ENCODE measurements at places on chromosomes 7 and 10. TPM values are rescaled to one million over a fixed set of nuclear protein-coding genes. Genes with fewer than 3 reads are reported as not detected.
A peak's percentile ranks its signal among the peaks of the same experiment; 100 is the strongest.

GRID2IP gene
- 0.34 TPM for polyA plus RNA-seq

HOXA5 gene
- 7.6 TPM for polyA plus RNA-seq

OR2A1 gene
- polyA plus RNA-seq = 0.20 TPM

GRCh38 chr7:50166997-50167965, 74.2 kb upstream of the ZPBP start:
- H3K4me1 ChIP-seq = no peaks in the 10 kb centered on the region
- no peaks in the 10 kb centered on the region for H3K36me3 ChIP-seq
- no peak overlapping the region for H3K27ac ChIP-seq
- H3K27me3 ChIP-seq = no peaks in the 10 kb centered on the region

- H3K36me3 ChIP-seq = no peaks in the 10 kb centered on the region
- no peaks in the 10 kb centered on the region for H3K27me3 ChIP-seq
- H3K27ac ChIP-seq = no peak overlapping the region
- no peak for DNase-seq
- H3K4me3 ChIP-seq = no peak overlapping the region
Measured at GRCh38 chr10:120719333-120719732, 131.8 kb upstream of the WDR11 start.

DNA sequence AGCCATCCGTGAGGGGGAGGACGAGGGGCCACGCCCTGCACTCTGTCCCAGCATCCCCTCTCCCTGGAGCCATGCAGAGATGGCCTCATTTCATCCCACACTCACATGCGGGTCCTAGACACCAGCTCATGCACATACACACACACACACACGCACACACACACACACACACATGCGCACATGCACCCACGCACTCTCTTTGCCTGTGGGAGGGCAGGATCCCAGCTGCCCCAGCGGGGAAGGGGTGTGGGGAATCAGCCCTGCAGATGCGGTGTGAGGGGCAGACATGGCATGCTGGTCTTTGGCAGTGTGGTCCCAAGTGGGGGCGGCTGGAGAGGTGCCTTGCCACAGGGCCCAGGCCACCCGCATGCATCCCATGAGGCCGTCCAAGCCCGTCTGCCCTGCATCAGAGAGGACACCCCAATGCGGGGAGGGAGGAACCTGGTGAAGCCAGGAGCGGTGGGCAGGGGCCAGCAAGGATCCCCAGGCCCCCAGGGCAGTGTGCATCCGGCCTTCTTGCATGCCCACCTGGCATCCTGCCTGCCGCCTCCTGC, 68.1 kb downstream of the LHPP start:
- peaks cover 40% of the 10 kb centered on the region for H3K4me1 ChIP-seq
- no peak overlapping the region for H3K27ac ChIP-seq
- H3K27me3 ChIP-seq = no peaks in the 10 kb centered on the region
- no peak overlapping the region for H3K4me3 ChIP-seq
- no peak for DNase-seq
- H3K36me3 ChIP-seq = no peaks in the 10 kb centered on the region

DNA sequence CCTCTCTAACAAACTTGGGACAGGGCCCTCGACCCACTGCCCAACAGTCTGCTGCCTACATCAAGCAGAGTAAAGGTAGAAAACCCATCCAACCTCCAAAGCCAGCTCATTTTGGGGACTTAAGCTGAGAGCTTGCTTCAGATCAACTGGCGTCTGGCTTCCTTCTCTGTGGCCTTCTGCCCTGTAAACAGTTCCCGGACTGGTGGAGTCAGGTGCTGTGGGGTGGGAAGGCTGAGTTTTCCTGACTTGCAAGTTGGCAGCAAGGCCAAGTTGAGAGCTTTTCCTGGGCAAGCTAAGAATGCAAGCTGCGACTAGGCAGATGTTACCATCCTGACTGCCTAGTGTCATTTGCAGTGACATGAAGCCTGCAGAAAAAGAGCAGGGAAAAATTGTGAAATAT, 3.7 kb downstream of the GALNT17 start:
- peak; percentile 23 for DNase-seq
- H3K27me3 ChIP-seq = no peaks in the 10 kb centered on the region
- H3K27ac ChIP-seq = no peak overlapping the region
- no peak overlapping the region for H3K4me3 ChIP-seq
- no peaks in the 10 kb centered on the region for H3K36me3 ChIP-seq
- no peaks in the 10 kb centered on the region for H3K4me1 ChIP-seq

DNA sequence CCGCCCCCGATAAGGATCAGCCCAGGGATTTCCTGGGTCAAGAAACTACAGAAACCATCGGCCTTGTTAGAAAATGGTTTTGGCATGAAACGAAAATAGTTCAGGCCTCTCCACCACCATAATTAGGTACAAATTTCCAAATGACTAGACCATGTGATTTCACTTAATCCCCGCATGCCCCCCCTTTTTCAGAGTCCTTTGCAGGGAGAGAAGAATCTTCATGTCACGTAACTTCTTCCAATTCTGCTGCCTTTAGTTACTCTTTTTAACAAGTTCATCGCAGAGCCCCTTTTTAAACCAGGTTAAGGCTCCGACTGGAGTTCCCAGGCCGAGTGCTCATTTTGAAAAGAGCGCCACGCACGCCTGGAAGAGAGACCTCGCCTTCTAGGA, 3.4 kb downstream of the PDGFA start:
- no peaks in the 10 kb centered on the region for H3K27me3 ChIP-seq
- H3K36me3 ChIP-seq = no peaks in the 10 kb centered on the region
- no peak overlapping the region for H3K27ac ChIP-seq
- H3K4me3 ChIP-seq = no peak overlapping the region

GRCh38 chr10:99869581-99870122, 87.2 kb downstream of the ABCC2 start:
- H3K4me1 ChIP-seq = no peaks in the 10 kb centered on the region
- no peak for DNase-seq
- H3K27me3 ChIP-seq = no peaks in the 10 kb centered on the region
- H3K4me3 ChIP-seq = no peak overlapping the region
- H3K36me3 ChIP-seq = no peaks in the 10 kb centered on the region

DNA sequence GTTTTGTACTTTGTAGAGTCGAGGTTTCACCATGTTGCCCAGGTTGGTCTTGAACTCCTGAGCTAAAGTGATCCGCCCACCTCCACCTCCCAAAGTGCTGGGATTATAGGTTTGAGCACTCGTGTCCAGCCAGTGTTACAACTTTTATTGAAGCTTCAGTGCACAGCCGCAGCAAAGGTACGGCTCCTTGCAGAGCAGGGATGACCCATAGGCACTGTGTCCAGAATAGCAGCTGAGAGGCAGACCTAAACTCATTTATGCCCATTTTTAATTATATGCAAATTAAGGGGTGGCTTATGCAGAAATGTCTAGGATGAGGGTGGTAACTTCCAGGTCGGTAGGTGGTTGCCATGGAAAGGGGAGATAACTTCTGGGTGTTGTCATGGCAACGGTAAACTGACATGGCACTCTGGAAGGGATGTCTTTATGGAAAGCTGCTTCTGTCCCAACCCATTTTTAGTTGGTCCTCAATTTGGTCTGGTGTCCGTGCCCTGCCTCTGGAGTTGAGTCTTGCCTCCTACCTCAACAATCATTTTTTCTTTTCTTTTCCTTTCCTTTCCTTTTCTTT, 22.7 kb downstream of the NYAP1 start:
- peaks cover 12% of the 10 kb centered on the region for H3K4me1 ChIP-seq
- no peak overlapping the region for H3K27ac ChIP-seq
- no peak for DNase-seq
- H3K4me3 ChIP-seq = no peak overlapping the region
- H3K36me3 ChIP-seq = no peaks in the 10 kb centered on the region

HOXA2 gene
- 0.32 TPM for polyA plus RNA-seq

CDK14 gene
- polyA plus RNA-seq = 19.5 TPM
